ENCODE measurements at places on chromosomes 7 and 10. TPM values are rescaled to one million over a fixed set of nuclear protein-coding genes. Genes with fewer than 3 reads are reported as not detected.

GRCh38 chr7:116501425-116502167, 2.1 kb downstream of the CAV2 start:
- peaks cover 5% of the 10 kb centered on the region for H3K4me1 ChIP-seq
- peaks cover 3% of the 10 kb centered on the region for H3K36me3 ChIP-seq
- H3K4me3 ChIP-seq = peak overlapping the region; percentile 93
- H3K27ac ChIP-seq = peak overlapping the region; percentile 21

DNA sequence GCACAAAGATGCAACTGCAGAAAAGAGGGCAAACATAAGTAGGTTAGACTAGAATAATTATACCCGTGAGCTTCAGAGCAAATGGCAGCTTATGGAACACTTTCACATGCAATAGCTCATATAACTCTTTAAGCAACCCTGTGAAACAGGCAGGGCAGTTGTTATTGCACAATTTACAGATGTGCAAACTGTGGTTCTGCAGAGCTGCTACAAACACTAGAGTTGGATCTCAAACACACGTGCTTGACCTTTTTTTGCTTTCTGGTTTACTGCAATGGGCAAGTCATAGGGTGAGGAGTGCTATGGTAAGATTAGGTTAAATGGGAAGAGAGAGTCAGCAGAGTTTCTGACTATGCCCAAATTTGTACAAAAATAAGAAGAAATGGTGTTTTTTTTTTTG, 610.8 kb downstream of the GATA3 start:
- H3K4me1 ChIP-seq = no peaks in the 10 kb centered on the region
- no peaks in the 10 kb centered on the region for H3K27me3 ChIP-seq
- no peak overlapping the region for H3K4me3 ChIP-seq
- no peaks in the 10 kb centered on the region for H3K36me3 ChIP-seq
- H3K27ac ChIP-seq = no peak overlapping the region

DNA sequence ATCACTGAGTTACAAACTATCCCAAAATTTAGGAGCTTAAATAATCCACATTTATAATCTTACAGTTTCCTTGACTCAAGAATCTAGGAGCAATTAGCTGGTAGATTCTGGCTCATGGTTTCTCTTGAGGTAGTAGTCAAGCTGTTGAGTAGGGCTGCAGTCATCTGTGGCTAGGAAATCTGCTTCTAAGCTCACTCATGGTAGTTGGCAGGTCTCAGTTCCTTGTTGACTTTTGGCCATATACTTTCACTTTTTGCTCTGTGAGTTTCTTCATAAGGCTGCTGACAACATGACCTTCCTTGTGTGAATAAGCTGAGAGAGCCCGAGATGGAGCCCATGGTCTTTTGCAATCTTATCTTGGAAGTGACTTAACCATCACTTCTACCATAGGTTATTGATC, 10.8 kb upstream of the ETV1 start:
- no peak overlapping the region for H3K27ac ChIP-seq
- no peaks in the 10 kb centered on the region for H3K4me1 ChIP-seq
- DNase-seq = no peak
- no peaks in the 10 kb centered on the region for H3K36me3 ChIP-seq
- H3K4me3 ChIP-seq = no peak overlapping the region

- H3K36me3 ChIP-seq = no peaks in the 10 kb centered on the region
- no peaks in the 10 kb centered on the region for H3K4me1 ChIP-seq
- DNase-seq = peak; percentile 13
Measured at GRCh38 chr7:91431601-91432000, 167.4 kb downstream of the FZD1 start.

The POP7 gene
- 31.9 TPM for total RNA-seq

GRCh38 chr10:111999205-111999914, 184.2 kb downstream of the GPAM start:
- H3K27me3 ChIP-seq = no peaks in the 10 kb centered on the region
- H3K36me3 ChIP-seq = no peaks in the 10 kb centered on the region
- no peaks in the 10 kb centered on the region for H3K4me1 ChIP-seq
- no peak overlapping the region for H3K27ac ChIP-seq
- no peak for DNase-seq
- no peak overlapping the region for H3K4me3 ChIP-seq

GRCh38 chr10:12661671-12662070, 312.3 kb downstream of the CAMK1D start:
- no peaks in the 10 kb centered on the region for H3K27me3 ChIP-seq
- no peak overlapping the region for H3K27ac ChIP-seq
- H3K4me1 ChIP-seq = no peaks in the 10 kb centered on the region

GRCh38 chr7:155533827-155534690, 12.3 kb downstream of the CNPY1 start:
- peaks cover 25% of the 10 kb centered on the region for H3K27me3 ChIP-seq
- H3K4me3 ChIP-seq = no peak overlapping the region
- H3K36me3 ChIP-seq = no peaks in the 10 kb centered on the region

The OGDH gene
- total RNA-seq = 40.8 TPM

Measured in fibroblast of lung (primary cell).